Activated naive CD4-positive, alpha-beta T cell treated with anti-CD3 and anti-CD28 coated beads, Interleukin-2, amount 50 U/mL, for 16 hours (primary cell): ENCODE measurements at places on chromosomes 13 and 19.

DNA sequence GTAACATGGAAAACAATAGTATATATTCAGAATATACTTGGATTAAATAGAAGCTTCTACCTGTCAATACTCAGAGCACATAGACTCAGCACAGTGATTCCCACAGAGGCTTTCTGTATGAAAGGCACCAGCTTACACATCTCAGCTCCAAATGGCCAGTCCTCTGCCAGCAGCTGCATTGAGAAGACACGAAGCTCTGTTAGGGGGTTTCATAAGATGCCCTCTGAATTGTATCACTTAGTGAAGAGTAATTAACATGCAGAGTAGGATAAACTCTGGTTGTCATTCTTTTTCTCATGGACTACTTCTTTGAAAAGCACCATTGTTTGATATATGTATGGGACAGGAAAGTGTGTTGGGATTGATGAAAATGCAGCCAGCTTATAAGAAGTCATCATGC lies 15.2 kb downstream of the EDNRB start:
- DNase-seq: no peak

DNA sequence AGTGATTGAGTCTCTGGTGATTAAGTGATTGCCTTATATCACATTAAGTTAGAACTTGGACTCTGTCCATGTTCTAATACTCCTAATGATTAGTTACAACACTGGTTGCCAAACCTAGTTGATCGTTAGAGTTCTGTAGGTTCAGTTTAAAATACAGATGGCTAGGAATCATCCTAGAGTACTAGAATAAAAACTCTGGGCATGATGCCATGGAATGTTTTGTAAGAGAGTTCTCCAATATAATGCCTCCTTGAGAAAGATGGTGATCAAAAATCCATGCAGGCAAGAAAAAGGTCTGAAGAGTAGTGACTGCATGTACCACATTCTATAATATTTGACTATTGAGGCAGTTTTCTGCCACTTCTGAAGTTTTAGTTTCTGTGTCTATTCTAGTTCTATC lies 176.3 kb downstream of the GPC5 start:
- DNase-seq: no peak

DNA sequence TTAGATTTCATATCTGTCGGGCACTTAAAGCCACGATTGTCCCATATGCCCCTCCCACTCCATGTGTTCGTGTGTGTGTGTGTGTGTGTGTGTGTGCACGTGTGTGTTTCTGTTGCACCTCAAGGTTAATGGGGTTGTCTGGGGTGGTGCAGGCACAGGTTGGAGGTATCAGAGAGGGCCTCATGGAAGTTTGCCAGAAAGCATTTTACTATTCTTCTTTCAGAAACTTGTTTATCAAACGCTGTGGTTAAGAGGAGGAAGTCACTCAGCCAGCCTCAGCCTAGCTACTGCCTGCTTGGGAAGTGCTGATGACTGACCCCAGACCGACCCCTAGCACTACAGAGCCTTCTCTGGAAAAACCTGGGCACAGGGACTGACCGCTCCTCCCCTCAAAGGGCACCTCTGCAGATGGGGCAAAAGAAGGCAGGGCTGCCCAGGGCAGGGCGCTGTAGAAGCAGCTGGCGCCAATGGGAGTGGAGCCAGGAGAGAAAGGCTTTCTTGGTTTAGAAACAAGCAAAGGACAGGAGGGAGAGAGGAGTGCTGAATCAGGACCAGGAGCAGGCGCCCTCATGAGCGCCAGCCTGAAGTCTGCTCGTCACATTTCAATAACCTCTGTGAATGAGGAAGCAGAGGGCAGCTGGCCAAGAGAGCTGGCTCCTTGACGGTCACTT lies 3.9 kb downstream of the SIAH3 start:
- peak; percentile 14 for DNase-seq

GRCh38 chr13:32019612-32020233 lies 11.9 kb upstream of the FRY start:
- DNase-seq: peak; percentile 17

GRCh38 chr19:56252699-56253422 lies 19.7 kb upstream of the EDDM13 start:
- peak; percentile 76 for DNase-seq

GRCh38 chr13:60032851-60033250 lies 130.9 kb downstream of the DIAPH3 start:
- DNase-seq: no peak

- DNase-seq: no peak
Measured at GRCh38 chr19:40457048-40457447, 8.5 kb downstream of the BLVRB start.

DNA sequence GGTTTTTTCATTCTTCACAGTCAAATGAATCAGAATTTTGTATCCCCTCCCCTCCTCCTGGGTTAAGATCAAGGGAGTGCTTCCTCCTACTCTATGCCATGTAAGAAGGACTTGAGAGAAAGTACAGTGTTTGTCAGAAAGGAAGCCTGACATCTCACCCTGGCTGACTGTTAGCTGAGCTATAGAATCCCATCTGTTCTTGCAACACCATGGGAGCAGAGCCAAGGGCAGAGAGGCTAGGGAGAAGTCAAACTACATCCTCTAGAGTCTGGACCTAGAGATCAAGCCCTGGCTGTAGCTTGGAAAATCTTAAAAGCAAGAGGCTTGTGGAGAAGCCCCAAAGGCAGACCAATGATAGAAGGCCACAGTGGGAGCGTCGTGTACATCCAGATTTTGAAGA lies 145.9 kb downstream of the OLFM4 start:
- no peak for DNase-seq

- no peak for DNase-seq
Measured at GRCh38 chr19:12244370-12244769, 50.3 kb downstream of the ZNF44 start.

GRCh38 chr13:27339299-27339698 lies 68.7 kb downstream of the RASL11A start:
- peak; percentile 49 for DNase-seq

GRCh38 chr13:48531416-48532255 lies 1.2 kb downstream of the RCBTB2 start:
- DNase-seq: no peak

GRCh38 chr19:52070496-52070895 lies 21.9 kb upstream of the ZNF432 start:
- no peak for DNase-seq

DNA sequence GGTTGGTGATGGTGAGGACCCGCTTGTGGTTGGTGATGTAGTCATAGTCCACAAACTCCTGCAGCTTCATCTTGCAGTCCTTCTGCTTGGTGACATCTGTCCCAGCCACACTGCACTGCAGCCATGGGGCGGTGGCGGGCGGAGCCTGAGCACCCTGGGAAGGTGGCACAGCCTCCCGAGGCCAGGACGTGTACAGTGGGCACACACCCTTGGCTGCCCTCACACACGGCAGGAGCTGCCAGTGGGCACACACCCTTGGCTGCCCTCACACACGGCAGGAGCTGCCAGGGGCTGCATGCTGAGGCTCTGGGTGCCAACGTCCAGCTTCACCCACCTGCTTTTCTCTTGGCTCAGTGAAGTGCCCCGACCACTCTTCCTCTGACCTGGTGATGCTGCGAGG lies 128.7 kb downstream of the TUBA3C start:
- DNase-seq: no peak

DNA sequence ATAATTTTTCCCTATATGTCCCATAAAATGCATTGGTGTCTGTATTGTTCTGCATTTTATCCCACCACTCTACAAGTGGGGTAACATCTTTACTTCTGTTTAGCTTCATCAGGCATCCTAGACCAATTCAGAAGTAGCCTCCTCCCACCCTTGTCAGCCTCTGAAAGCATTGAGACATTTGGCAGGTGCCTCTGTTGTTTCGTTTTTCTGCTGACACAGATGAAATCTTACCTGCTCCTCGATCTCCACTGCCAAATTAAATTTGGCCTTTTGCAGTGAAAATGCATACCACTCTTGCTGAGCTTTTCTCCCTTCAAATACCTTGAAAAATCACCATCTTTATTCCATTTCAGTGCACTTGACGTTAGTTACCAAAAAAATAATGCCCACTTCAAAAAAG lies 83.5 kb upstream of the STARD13 start:
- no peak for DNase-seq

DNA sequence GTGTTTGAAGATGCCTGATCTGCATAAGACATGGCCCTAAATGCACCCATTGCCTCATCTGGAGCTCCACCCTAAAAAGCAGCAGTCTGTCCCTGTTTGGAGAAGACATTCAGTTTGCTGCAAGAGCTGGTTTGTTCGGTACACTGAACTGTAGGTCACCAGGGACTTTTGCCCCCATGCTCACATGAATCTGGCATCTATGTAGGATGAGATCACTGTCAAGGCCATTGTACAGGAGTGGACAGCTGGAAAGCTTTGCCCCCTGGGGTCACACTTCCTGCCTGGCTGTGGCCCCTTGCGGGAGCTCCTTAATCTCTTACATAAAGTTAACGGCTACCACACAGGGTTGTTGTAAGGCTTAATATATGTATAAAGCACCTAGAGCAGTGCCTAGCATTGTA lies 73.0 kb downstream of the IPO5 start:
- DNase-seq: no peak

DNA sequence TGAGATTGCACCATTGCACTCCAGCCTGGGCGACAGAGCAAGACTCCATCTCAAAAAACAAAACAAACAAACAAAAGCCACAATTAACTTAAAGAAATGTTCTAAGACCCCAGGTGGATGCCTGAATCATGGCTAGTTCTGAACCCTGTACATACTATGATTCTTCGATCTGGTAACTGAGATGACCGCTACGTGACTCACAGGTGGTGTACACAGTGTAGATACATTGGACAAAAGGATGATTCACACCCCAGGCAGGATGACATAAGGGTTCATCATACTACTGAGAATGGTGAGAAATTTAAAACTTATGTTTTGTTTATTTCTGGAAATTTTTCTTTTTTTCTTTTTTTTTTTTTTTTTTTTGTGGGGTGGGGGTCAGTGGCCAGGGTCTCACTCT lies 6.5 kb downstream of the ZNF426 start:
- DNase-seq: no peak

- DNase-seq: no peak
Measured at GRCh38 chr13:78176880-78177279, 258.2 kb upstream of the EDNRB start.

- no peak for DNase-seq
Measured at GRCh38 chr13:108226184-108226583, 8.0 kb downstream of the ABHD13 start.

DNA sequence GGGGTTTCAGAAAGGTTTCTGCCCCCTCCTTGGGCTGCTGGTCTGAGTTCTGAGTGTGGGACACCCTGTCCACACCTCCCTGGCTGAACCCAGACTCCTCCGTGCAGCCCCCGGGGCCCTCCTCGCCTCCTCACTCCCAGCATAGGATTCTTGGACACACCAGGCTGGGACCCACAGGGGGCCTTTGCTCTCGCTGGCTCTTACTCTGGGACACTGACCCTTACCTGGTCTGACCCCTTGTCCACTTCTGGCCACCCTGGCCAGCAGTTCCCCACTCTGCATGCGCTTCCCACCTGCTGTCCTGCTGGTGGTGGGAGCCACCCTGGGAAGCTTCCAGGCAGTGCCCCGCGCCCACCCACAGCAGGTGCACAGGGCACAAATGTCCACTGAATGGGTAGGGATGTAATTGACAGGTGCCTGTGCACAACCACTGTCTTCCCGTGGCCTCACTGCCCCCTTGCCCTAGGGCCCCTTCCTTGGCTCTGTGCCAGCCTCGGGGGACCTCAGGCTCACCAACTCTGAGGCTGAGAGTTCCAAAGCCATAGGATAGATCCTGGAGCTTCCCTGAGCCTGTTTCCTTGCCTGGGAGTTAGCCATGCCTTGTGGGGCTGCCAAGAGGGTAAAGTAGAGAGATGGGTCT lies 7.0 kb upstream of the SLC25A42 start:
- no peak for DNase-seq

GRCh38 chr13:25978961-25979360 lies 72.9 kb downstream of the SHISA2 start:
- DNase-seq: no peak

DNA sequence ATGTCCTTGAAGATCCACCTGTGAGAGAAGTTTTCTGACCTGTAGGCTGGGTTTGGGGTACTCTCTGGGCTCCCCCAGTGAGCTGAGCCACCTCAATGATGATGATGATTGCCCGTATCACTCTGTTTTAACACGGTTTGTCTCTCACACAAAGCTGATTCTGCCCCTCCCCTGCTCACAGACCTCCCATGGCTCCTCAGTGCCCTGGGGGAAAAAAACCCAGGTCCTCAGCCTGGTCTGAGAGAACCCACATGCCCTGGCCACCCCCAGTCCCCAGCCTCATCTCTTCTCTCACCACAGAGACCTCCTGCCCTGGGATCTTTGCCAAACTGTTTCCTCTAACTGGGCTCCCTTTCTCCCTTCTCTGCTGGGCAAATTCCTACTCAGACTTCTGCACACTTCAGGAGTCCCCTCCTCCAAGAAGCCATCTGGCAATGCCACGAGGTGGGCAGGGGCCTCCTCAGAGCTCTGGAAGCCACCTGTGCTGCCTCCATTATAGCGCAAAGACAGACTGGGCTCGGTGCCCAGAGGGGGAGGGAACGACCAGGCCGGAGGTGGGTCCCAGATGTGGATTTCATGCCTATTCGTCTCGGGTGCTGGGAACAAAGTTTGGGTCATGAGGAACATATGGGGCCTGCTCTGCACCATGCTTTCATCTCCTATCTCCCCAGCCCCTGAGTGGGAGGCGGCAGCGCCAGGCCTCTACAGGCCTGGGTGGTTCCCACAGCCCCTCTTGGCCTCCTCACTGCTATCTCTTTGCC lies 8.5 kb upstream of the CA11 start:
- DNase-seq: no peak

- DNase-seq: peak; percentile 54
Measured at GRCh38 chr19:18086590-18087138, at the start of gene IL12RB1. Gene IL12RB1, minus strand, starts transcription at chr19:18086934. Its CDS starts 111 bp downstream, at chr19:18086823.

- DNase-seq: no peak
Measured at GRCh38 chr13:30679483-30680330, 55.6 kb upstream of the ALOX5AP start.

- DNase-seq: peak; percentile 30
Measured at GRCh38 chr13:102597029-102597961, 509 bp downstream of the TPP2 start.

- no peak for DNase-seq
Measured at GRCh38 chr13:45546410-45546765, 69.2 kb downstream of the ERICH6B start.
